Omental fat pad (tissue), 4 donors: ENCODE measurements at places on chromosomes 1 and 21. TPM values are rescaled to one million over a fixed set of nuclear protein-coding genes. Genes with fewer than 3 reads are reported as not detected.

Gene LCE6A
- total RNA-seq, result not detected

GRCh38 chr1:6443339-6444115, 19.0 kb downstream of the ESPN start:
- no peak for DNase-seq

- no peak for DNase-seq
Measured at GRCh38 chr1:61357539-61357938, 275.2 kb downstream of the NFIA start.

- no peak for DNase-seq
Measured at GRCh38 chr1:119731060-119731459, 19.3 kb downstream of the PHGDH start.

DNA sequence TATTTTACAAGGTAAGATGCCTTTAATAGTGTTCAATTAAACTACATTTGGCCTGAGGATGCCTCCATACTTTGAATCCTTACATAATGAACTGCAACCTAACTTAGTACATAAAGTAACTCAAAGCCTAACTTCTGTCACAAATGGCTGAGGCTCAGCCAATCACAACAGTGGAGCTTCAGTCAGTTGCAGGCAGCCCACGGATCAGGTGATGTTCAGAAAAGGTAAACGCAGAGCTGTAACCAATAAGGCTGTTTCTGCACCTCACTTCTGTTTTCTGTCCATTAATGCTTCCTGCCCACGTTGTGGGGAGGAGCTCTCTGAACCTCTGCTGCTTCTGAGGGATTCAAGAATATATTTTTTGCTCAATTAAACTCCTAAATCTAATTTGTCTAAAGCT, 94.8 kb upstream of the KIAA0040 start:
- DNase-seq, result no peak

Gene CFHR1
- total RNA-seq, result not detected

DNA sequence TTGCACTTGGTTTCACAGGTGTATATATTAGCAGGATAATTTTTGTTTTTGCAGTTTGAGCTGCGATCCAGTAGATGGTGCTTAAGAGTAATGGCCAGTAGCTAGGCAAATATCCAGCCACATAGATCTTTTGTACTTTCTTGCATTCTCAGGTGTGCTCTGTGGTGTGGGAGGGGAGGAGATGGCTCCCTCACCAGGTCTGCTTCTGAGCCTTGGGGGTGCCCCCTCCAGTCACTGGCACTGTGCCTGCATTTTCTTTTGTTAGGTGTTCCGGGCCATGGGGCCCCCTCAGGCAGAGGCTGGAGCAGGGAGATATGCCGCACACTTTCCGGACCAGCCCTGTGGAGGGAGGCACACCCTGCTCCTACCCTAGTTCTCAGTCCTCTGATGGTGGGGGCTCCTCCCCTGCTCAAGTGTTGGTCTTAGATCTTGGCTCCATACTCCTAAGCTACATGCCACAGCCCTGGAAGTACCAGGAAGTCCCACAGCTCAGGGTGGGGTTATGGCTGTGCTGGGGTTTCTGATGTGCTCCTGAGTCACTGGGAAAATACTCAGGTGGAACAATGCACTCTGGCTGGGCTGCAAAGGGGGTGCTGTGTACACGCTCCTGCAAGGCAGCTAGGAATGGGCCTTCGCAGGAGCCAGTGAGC, 197.6 kb upstream of the DMRTA2 start:
- no peak for DNase-seq

- no peak for DNase-seq
Measured at GRCh38 chr21:27033471-27033870, 66.6 kb upstream of the ADAMTS5 start.

Gene LCE1C
- not detected for total RNA-seq

DNA sequence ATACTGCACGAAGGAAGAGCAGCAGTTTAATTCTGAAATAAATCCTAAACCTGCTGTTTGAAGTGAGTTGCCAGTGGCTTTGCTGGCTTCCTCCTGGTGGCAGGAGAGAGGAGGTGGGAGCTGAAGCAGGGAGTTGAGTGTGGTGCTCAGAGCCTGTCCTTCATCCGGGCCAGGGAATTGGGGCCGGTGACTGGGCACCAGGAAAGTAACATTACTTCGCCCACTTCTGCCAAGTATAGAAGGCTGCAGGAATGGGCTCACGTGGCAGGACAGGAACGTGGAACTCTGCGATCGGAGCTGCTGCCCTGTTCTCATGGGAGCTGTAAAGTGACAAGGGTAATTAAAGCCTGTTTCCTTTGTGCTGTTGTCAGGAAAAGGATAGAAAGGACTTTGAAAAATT, 8.7 kb downstream of the TOR3A start:
- no peak for DNase-seq

- DNase-seq, result no peak
Measured at GRCh38 chr1:25704267-25704691, 87.7 kb downstream of the MAN1C1 start.

DNA sequence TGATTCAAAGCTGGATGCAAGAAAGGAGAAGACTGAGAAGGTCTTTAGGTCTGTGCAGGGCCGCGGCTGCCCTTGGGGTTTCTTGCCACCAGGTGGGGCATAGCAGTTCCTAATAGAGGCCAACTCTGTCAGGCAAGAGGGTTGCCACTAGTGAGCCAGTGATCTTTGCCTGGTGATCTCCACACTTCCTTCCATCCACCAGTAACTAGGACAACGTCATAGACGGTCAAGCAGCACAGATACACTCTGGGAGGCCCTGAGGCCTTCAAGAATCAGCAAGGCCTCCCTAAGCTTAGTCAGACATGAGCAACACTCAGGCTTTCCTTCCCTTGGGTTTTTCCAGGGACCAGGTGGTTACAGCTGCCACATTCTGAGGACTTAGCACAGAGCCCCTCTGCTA, 32.9 kb upstream of the ATP2B4 start:
- no peak for DNase-seq

Gene NTNG1
- 6.1 TPM for total RNA-seq

Gene TMCC2
- total RNA-seq, result 4.9 TPM

Gene HTR6
- total RNA-seq, result not detected

Gene OR10Z1
- not detected for total RNA-seq

Gene ASCL5
- total RNA-seq, result not detected

GRCh38 chr1:103461161-103462105, 64.1 kb upstream of the RNPC3 start:
- no peak for DNase-seq

Gene ALX3
- total RNA-seq, result not detected

Gene SZRD1
- total RNA-seq, result 80.5 TPM

Gene WNT3A
- total RNA-seq, result not detected

GRCh38 chr1:232183266-232183800, 446.6 kb downstream of the SIPA1L2 start:
- no peak for DNase-seq

GRCh38 chr1:95440511-95440910, 206.5 kb downstream of the RWDD3 start:
- DNase-seq, result no peak

DNA sequence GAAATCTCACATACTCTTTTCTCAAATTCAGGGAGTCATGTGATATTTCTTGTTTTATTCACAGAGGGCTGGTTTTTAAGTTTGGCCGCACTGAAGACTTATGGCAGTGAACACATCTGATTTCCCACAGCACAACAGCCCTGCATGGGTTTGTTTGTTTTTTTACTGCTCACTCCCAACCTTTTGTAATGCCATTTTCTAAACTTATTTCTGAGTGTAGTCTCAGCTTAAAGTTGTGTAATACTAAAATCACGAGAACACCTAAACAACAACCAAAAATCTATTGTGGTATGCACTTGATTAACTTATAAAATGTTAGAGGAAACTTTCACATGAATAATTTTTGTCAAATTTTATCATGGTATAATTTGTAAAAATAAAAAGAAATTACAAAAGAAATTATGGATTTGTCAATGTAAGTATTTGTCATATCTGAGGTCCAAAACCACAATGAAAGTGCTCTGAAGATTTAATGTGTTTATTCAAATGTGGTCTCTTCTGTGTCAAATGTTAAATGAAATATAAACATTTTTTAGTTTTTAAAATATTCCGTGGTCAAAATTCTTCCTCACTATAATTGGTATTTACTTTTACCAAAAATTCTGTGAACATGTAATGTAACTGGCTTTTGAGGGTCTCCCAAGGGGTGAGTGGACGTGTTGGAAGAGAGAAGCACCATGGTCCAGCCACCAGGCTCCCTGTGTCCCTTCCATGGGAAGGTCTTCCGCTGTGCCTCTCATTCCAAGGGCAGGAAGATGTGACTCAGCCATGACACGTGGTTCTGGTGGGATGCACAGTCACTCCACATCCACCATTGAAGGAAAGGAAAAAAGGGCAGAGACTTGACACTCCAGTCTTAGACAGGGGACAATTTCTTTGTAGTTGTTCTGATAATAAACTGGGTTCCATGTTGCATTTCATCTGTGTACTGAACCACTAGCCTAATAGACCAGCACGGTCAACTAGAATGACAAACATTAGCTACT, 22.8 kb downstream of the TMEM50A start:
- DNase-seq, result no peak

DNA sequence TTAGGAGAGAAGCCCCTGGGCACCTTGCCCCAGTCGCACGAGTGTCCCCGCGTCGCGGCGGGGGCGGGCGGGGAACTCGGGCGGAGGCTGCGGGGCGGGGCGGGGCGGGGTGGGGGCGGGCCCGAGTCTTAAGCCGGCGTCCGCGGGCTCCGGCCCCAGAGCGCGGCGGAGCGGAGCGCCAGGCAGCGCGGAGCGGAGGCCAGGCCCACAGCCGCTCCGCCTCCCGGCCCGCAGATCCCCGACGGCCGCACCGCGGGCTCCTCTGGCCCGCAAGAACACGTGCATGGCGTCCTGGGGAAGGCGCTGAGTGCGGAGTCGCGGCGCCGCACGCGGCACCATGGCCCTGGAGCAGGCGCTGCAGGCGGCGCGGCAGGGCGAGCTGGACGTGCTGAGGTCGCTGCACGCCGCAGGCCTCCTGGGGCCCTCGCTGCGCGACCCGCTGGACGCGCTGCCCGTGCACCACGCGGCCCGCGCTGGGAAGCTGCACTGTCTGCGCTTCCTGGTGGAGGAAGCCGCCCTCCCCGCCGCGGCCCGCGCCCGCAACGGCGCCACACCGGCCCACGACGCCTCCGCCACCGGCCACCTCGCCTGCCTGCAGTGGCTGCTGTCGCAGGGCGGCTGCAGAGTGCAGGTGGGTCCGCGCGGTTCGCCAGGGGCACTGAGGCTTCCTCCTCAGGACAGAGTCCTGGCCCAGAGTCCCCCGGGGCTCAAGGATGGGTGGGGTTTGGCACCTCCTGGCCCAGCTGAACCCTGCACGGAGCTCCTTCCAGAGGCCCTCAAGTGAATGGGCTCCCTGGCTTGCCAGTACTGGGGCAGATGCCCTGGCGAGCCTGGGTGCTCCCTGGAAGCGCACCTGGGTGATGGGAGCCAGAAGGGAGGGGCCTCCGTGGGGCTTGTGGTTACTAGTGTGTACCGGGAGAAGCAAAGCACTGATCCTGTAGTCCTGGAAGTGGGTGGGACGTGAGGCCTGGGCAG, at the start of gene ESPN:
TSS of gene ESPN (plus strand) at position 158 of the 975 bp plus-strand sequence. CDS start at position 338, 180 bp downstream.
- no peak for DNase-seq

DNA sequence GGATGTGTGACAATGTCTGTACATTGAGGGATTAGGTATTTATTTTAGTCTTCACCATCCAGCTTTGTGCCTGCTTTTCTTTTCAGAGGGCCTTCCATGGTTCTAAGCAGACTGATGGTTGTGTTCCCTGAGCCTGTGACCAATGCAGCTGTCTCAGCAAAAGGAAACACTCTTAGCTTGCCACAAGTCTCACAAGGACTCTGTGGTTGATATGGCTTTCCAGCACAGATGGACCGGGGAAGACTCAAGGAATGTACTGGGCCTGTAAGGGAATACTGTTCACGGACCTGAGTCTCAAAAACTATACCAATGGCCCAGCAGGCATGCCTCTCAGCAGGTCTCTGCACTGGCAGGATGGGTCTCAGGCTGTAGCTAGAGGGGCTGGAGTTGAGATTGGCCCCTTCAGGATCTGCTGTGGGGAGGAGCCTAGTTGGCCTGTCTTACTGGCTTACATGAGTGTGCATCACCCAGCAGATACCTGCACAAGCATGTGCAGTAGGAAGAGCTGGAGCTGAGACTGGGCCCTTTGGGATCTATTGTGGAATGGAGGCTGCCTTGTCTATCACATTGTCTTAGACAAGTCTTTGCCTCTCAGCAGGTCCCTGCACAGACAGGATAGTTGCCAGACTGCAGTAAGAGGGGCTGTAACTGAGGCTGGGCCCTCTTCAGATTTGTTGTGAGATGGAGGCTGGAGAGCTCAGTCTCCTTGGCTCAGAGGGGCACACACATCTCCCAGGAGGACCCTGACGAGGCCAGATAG, 52.0 kb upstream of the PDC start:
- no peak for DNase-seq

GRCh38 chr1:233240829-233241682, 54.5 kb downstream of the PCNX2 start:
- DNase-seq, result no peak

DNA sequence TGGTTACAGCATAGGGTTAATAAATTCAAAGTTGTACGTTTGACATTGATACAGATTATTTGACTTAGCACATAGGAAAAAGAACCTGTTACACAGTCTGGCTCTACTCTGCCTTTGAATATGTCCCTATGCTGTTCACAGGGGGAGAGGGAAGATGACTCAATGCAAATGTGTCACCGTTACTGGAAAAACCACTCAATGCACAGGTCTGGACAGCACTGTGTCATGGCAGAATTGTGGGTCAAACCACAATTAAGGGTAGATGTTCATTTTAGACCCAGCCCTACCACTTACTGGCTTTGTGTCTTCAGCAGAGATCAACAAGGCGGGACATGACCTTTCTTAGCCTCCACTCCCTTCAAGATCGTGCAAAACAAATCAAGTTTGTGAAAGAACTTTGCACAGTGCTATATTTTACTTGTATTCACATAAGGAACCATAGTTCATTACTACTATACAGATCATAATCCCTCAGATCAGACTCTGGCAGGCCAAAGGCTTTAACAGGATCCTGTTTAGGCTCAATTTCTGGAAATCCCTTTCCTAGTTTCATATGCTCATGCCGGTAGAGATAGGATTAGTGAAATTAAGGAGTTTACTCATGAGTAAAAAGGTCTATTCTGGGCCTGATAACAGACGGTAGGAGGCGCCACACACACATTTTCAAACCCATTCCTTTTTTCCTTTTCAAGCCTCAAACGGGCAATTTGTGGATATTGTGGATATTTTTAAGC, 22.1 kb downstream of the EIF2D start:
- no peak for DNase-seq

DNA sequence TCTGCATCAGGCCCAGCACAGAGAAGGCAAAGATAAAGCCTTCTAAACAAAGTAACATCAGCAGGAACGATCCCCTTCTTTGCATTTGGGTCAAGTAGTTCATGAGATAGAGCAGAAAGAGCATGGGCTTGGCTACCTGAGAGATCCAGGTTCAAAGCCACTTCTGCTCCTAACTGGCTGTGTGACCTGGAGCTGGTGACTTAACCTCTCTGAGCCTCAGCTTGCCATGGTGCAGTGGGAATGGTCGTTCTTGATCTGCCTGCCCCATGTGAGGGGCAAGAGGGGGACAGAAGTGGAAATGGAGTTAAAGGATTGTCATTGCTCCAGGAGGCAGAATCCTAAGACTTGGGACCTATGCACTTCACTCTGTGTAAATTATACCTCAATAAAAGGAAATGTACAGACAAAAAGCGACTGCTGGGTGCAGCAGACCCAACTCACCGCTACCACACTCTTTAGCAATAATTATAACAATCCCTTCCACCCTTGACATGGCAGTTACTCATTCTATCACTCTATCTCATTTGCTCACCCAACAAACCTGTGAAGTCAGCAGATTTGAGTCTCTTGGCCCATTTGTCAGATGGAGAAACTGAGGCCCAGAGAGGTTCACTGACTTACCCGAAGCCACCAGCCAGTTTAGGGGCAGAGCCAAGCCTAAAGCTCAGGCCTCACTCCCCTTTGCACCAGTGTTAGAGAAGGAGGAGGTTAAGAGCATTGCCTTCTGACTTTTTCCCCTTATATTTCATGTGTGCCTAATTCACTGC, 1.5 kb upstream of the MATN1 start:
- no peak for DNase-seq
